ENCODE measurements at places on chromosomes 16 and 17.

DNA sequence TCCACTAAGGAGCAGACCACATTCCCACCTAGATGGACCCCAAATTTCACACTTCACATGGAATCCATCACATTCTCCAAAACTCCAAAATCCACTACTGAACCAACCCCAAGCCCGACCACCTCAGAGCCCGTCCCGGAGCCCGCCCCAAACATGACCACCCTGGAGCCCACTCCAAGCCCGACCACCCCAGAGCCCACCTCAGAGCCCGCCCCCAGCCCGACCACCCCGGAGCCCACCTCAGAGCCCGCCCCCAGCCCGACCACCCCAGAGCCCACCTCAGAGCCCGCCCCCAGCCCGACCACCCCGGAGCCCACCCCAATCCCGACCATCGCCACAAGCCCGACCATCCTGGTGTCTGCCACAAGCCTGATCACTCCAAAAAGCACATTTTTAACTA is 1.6 kb downstream of the GP1BA start:
- DNase-seq, result no peak

GRCh38 chr16:12089492-12090150 is 113.1 kb downstream of the SNX29 start:
- DNase-seq, result no peak

GRCh38 chr16:12646490-12647274 is 157.0 kb downstream of the CPPED1 start:
- no peak for DNase-seq

GRCh38 chr16:4683255-4684057 is 9.9 kb upstream of the NUDT16L1 start:
- no peak for DNase-seq

DNA sequence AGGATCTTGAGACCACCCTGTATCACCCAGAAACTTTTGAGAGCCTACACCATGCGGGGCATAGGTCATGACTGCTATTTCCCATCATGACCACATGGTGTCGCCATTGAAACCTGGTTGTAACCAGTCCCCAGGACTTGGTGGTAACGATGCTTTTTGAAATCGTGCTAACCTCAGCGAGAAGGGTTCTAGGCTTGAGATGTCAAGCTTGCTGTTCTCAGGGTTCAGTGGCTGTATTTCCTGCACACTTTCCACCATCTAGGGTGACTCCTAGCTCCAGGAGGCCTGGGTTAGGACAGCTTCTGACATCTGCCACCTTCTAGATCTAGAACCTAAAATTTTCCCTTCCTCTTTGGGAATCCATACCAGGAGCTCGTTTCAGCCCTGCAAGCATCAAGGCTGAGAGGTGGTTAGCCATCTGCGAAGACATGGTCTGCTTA is 13.0 kb upstream of the SPNS3 start:
- DNase-seq, result no peak

GRCh38 chr16:77359065-77359502 is 75.8 kb downstream of the ADAMTS18 start:
- DNase-seq, result peak; percentile 15

DNA sequence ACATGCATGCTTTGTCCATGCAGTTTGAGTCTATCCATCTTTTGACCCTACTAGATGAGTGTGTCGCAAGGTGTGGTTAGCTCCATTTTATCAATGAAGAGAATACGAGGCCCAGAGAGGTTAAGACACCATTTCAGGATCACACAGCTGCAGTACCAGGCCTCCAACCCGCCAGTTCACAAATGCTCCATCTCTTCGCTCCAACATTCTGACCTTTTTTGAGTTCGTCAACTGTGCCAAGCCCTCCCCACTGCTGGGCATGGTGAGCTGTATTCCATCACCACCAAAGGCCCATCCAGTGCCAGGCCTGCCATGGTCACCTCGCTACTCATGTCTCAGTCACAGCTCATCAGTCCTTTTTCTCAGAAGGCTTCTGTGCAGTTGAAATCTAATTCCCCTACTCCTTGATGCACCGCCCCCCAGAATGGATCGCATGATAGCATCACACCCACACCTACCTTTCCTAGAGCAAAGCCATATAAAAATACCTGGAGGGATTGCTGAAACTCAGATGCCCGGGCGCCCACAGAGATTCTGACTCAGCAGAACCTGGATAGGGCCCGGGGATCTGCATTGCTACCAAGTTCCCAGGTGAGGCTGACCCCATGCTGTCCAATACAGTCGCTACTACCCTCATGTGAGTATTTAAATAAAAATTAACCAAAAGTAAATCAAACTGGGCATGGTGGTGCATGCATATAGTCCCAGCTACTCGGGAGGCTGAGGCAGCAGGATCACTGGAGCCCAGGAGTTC is 38.0 kb downstream of the ZNF423 start:
- no peak for DNase-seq

- DNase-seq, result no peak
Measured at GRCh38 chr17:39703913-39704312, 4.0 kb downstream of the ERBB2 start.

DNA sequence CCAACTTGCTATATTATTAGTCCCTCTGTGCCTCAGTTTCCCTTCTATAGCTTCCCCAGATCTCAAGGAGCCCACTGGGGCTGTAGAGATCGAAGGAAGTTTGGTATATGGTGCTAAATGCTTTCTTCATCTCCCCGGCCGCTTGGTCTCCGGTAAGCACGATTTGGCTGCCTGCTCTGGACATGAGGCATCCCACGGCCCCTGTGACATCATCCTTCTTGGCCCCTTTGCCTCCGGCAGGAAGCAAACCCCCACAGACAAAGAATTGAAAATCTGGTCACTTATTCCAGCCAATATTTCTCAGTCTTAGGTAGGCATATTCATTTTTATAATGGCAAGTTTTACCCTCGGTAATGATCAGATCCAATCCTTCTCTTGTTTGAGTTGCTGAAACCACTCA is 65.8 kb downstream of the WSCD1 start:
- no peak for DNase-seq

- DNase-seq, result no peak
Measured at GRCh38 chr16:12925026-12925800, 23.8 kb downstream of the SHISA9 start.

- no peak for DNase-seq
Measured at GRCh38 chr16:2526135-2526534, 5.1 kb downstream of the CEMP1 start.

GRCh38 chr16:77788181-77789084 is at the start of gene VAT1L:
Gene VAT1L, plus strand, starts transcription at chr16:77788564. Its CDS starts 119 bp downstream, at chr16:77788683.
- DNase-seq, result no peak

GRCh38 chr16:82187829-82188228 is 17.8 kb upstream of the MPHOSPH6 start:
- DNase-seq, result no peak

DNA sequence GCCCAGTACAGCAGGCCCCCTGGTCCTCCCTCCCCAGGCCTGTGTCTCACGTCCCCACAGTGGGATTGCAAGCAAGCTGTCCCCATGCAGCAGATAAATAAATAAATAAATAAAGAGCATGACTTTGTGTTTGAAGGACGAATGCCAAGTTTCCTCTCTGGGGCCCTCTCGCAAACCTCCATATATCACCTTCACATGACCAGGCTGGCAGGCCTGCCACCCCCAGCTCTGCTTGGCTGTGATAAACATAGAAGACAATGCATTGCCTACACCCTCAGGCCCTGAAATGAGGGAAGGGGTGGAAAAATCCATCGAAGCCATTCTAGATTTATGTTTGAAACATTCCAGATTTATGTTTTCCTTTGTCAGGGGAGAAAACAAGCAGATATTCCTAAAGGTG is 107.3 kb downstream of the CCT6B start:
- no peak for DNase-seq

GRCh38 chr16:27346819-27347218 is 33.0 kb downstream of the IL4R start:
- no peak for DNase-seq

- DNase-seq, result no peak
Measured at GRCh38 chr17:57085448-57086068, 512 bp downstream of the AKAP1 start.

DNA sequence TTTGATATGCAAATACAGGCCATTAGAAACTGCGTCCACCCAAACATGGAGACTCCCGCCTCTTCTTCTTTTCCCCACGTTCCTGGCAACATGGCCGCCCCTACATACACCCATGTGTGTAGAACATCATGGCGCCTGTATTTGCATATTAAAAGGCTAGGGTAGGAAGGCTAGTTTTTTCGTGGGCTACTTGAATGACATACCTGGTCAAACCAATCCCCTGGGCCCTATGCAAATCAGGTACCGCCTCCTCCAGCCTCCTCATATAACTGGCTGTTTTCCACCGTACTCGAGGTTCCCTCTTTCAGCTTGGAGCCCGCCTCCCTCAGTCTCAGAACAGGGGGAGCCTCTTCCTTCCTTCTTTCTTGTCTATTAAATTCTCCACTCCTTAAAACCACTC is 840 bp upstream of the CD300LB start:
- DNase-seq, result no peak

GRCh38 chr17:76142039-76142584 is 1.1 kb upstream of the FOXJ1 start:
- no peak for DNase-seq

DNA sequence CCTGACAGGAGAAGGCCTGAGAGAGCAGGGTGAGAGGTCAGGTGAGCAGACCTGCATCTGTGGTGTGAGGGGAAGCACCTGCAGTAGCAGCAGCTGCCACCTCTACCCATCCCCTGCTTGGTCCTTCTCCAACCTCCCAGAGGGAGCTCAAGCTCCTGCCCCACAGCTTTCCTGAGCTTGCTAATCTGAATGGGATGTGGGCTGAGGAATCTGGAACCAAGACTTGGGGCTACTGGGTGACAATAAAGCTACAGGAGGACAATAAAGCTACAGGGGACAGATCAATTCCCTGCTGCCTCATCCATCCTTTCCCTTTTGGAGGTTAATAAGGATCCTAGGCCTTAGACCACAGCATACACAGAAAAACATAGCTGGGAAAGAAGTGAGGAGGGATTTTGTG is 4.9 kb upstream of the TBX4 start:
- DNase-seq, result no peak

DNA sequence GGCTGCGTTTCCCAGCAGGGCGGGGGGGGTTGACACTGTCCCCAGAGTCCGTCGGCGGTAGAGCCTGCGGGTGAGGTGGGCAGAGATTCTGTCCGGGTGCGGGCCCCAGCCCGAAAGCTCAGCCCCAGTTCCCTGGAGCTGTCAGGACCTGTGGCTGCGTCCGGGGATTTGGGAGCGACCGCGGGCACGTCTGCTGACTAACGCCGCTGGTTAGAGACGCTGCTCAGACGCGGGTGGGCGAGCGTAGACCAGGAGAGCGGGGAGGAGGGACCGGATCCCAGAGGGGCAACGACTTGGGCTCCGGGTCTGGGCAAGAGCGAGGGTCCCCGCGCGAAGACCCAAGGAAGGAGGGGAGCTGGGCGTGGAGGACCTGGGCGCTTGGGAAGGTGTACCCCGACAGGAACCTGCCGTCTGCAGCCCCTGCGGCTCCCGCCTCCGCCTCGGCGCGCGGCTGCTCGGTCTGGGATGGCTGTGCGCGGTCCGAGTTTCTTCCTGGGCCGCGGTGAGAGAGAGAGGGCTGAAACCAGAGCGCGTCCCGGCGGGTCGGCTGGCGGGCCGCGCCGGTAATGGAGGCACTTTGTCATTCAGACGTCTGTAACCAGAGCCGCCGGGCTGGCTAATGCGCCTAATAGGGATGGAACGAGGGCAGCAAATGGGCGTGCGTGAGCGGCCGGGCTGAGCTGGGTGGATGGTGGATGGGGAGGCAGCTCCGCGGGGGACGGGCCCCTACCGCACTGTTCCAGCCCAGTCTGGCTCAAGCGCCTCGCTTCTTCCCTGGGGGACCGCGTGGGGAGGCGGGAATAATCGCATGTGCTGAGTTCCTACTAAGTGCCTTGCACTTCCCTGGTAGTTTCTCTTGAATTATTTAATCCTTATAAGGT is 2.3 kb downstream of the NGFR start:
- DNase-seq, result no peak

GRCh38 chr17:55086635-55087058 is 118.1 kb downstream of the STXBP4 start:
- DNase-seq, result no peak

DNA sequence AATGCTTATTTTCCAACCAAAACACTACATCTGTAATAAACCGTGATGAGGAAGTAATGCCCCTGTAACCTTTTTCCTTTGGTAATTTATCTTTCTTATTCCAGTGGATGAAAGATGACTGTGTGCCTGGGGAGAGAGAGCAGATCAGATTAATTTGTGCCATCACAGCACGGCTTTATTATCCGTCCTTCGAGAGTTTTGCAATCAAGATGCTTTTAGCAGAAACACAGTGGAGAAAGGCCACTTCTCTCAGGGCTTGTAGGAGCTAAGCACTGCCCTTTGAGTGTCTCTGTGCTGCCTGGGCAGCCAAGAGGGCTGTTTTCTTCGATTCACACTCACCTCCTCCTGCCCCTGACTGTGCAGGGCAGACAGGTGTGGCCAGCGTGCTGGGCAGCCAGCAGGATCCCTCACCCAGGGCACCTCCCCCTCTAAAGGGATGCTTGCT is 190.2 kb downstream of the PRKCA start:
- DNase-seq, result no peak

- no peak for DNase-seq
Measured at GRCh38 chr16:86680661-86681030, 102.3 kb downstream of the FOXL1 start.

DNA sequence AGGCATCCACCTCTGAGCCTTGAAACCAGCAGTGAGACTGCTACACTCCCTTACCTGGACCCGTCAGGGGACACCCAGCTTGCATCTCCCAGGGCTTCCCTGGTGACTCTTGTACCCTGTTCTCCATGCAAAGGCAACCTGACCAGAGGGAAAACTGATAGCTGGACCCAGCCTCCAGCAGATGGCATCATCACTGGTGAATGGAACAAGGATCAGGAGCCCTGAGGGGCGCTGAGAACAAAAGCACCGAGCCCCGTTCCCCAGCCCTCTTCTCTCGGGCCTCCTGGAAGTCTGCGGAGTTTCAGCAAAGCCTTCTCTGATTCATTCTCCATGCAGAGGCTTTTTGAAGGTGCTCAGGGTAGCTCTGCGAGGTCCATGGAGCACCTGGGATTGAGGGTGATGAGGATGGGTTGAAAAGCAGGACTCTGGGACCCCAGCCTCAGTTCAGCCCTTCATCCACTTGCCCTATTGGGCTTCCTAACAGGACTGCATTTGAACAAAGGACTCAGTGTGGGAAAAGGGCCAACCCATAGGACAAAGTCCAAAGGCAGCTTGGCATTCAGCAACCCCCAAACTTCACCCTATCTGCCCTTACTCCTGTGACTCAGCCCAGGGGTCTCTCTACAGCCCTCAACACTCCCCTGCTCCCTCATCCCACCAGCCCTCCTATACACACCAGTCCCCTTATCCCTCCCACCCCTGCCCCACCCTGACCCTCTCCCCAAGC is 45.0 kb upstream of the LHX1 start:
- no peak for DNase-seq

DNA sequence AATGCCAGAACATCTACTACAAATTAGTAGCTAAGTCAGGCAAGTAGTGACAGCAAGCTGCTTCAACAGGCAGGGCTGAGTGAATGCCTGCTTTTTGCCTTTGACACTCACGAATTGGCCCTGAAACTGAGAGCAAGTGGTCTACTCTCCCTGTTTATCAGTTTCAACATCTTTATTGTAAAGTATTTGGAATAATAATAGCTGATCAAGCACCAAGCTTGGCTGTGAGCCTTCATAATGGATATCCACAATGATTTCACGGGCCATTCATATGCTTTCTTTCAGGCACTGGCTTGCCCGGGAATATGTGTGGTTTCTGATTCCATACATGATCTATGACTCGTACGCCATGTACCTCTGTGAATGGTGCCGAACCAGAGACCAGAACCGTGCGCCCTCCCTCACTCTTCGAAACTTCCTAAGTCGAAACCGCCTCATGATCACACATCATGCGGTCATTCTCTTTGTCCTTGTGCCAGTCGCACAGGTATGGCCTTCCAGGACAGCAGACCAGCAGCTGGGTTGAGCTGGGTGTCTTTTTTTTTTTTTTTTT is 5.2 kb downstream of the TLCD3A start:
- no peak for DNase-seq

GRCh38 chr16:83958137-83958845 is 5.3 kb downstream of the OSGIN1 start:
- no peak for DNase-seq
